ENCODE measurements at places on chromosomes 16 and 17.

DNA sequence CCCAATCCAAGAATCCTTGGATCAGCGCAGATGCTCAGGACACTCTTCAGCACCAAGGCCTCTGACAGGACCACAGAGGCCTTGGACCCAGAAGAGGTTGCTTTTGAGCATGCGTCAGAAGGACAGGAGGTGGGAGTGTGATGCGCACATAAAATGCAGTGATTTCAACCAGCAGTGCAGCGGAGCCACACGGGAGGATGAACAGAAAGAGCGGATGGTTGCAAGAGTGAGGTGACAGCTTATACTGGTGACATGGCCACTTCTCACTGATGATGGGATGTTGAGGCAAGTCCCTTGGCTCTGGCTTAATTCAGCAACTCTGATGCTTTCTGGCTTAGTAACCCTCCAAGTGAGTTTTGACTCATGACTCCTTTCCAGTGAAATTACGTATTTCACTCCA lies 25.2 kb upstream of the ERN1 start:
- no peak for DNase-seq

DNA sequence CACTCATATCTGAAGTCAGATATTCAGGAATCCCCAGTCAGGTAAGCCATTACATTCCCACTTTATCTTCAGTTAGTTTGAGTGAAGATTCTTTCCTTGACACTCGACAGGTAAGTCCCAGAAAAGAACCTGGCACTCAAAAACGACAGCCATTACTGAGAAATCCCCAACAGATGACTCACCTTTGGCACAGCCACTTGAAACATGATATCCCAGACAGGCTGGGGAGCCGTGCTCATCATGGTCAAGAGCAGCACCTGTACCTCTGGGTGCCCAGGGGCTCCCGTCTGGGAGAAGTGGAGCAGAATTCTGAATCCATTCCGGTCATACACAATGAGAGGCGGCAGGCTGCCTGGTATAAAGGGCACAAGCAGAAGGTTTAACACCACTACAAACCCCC lies 16.8 kb upstream of the COG7 start:
- peak; percentile 22 for DNase-seq

GRCh38 chr16:12166271-12166670 lies 189.7 kb downstream of the SNX29 start:
- no peak for DNase-seq

DNA sequence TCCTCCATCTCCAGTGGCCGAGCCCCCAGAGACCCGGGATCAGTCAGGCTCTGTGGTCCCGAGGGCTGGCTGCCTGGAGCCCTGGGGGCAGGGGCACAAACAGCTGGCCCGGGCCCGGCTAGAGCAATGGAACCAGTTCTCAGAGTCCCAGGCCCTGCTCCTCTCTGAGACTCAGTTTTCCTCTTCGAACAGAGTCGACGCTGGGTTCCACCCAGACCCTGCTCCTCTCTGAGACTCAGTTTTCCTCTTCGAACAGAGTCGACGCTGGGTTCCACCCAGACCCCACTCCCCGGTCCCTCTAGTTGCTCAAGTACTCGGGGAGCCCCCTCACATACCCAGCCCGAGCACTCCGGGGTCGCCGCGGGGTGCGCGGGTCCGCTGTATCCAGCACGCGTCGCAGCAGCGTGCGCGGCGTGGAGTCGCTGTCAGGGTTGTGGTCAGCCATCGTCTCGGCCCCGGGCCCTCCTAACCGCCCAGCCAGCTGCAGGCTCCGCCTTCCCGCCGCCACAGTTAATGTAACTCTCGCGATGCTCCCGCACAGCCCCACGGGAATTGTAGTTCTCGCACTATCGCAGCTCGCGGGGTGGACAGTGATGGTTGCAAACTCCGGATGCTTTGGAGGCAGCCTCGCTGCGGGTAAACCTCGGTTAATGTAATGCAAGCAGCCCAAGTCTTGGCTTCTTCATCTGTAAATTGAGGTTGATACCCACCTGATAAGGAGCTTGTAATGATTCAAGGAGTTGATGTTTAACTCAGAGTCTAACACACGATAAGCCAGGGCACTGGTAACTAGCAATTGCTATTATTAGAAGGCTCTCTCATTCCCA lies 8.5 kb upstream of the THAP11 start:
- DNase-seq: peak; percentile 90

DNA sequence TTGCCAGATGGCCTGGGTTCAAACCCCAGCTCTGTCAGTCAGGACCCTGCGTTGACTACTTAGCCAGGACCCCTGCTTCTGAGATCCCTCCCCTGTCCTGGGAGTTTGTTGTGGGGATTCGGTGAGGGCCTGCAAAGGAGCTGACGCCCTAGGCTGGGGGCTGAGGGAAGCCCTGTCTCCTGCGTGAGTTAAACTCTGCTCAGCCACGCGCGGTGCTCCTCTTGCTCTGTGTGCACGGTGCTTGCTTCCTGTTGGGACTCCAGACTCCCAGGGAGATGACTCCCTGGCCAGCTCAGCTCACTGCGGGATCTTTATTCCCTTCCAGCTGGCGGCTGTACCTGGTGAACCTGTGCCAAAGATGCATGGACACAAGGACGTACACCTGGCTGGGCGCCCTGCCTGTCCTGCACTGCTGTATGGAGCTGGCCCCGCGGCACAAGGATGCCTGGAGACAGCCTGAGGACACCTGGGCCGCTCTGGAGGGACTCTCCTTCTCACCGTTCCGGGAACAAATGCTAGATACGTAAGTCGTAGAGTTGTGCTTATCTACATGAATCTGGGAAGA lies 37.4 kb downstream of the RNF213 start:
- no peak for DNase-seq

DNA sequence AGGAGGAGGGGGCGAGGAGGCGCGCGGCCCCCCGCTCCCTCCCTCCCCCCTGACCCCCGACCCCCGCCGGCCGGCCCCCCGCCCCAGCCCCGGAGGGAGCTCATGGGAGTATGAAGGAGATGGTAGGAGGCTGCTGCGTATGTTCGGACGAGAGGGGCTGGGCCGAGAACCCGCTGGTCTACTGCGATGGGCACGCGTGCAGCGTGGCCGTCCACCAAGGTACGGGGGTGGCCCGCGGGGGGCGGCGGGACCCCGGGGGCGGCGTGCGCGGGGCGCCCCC lies 390 bp downstream of the MLLT6 start:
- DNase-seq: no peak

- no peak for DNase-seq
These were observed 22.7 kb upstream of the ATP2A3 start for GRCh38 chr17:3986939-3987335.

DNA sequence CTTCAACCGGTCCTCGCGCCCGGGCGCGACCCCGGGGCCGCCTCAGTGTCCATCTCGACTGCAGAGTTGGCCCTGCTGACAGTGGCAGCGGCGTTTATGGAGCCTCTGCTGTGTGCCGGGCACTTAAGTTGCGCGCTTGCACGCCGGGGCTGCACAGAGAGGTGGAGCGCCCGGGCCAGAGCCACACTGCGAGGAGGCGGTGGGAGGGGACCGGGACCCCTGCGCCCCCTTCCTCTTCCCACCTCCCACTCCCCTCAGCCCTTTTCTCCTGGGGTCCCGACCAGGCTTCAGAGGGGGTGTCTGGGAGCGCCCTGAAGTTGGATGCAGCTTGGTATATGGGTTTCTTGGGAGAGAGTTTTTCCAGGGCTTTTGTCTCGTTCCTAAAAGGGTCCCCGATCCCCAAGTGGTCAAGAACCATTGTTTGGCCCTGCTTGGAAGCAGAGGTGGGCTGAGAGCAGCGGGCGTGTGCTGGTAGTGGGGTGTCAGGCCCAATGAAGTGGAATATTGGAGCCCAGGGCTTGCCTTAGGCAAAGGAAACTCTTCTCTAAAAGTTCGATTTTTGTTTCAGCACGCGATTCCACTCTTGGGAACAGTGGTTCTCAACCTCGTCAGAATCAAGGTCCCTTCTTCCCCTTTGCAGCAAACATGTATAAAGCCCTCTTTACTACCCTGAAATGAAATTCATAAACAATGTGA lies 605 bp downstream of the MRTFB start:
- peak; percentile 22 for DNase-seq
